ENCODE measurements at places on chromosomes 7 and 10.

GRCh38 chr7:4066206-4066605 lies 615.9 kb upstream of the FOXK1 start:
- DNase-seq, result no peak

DNA sequence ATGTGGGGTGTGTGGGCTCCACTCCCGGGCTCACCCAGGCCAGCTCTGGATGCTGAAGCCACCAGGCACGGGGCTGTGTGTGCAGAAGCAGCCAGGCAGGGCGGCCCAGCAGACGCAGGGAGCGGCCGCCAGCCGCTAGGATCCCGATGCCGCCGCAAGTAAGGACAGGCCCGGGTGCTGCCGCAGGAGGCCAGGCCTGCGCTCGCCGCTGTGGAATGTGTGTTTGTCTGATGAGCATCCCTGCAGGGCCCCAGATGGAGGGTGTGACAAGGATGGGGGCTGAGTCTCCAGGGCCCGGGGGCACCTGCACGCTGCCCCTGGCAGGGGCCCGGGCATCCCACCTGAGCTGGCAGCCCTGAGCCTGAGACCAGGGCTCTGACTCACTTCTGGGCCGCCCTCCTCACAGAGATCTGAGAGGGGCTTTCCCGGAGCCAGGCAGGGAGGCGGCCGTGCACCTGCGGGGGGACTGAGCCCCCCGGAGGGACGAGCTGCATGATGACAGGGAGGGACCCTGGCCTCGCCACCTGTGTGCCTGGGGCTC lies 101.5 kb downstream of the FOXL3 start:
- peak; percentile 91 for DNase-seq

DNA sequence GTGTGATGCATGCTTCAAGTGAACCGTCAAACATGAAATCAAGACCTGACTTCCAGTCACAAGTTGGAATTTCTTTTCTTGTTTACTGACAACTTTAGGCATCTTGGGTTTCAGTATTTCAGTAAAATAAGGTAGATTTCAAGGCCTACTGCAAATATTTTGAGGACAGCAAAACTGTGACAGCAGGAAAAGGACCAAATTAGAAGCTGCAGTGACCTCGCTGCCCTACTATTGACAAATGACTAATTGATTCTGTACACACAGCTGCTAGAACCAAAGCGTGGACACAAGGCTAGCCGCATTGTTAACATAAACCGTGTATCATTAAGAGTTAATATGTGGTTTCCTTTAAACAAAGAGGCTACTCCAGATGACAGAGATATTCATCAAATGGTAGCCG lies 105.7 kb upstream of the SEC61G start:
- DNase-seq, result no peak

DNA sequence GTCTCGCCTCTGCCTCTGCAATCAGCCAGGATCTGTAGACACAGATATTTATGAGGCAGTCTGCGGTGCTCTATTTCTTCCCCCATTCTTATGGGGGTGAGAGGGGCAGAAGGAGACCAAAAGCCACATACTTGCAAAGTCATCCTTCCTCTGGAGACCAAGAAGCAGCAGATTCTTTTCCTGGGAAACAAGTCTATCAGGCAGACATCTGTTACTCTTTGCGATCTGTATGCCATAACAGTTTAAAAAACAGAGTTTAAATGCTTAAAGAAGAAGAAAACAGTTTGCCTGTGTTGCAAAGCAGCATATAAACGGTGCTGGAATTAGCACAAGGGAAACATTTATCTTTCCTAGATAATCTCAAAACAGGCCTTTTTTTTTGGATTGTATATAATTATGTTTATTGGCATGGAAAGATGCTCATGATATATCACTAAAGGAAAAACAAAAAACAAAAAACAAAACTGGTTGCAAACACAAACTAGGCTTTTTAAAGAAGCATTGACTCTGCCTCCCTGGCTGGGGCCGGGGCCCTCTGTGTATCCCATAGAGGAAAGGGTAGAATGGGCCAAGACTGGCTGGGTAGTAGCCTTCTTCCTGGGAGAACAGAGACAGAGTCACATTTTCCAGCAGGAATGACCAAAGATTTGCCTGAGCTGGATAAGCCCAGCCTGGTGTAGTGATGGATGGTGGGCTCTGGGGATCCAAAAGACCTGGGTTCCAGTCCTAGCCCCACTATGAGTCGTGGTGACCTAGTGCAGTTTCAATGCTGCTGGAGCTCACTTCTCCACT lies 50.4 kb downstream of the RGS10 start:
- DNase-seq, result no peak

- DNase-seq, result no peak
These were observed 114.5 kb downstream of the CACNB2 start for GRCh38 chr10:18254692-18255091.

DNA sequence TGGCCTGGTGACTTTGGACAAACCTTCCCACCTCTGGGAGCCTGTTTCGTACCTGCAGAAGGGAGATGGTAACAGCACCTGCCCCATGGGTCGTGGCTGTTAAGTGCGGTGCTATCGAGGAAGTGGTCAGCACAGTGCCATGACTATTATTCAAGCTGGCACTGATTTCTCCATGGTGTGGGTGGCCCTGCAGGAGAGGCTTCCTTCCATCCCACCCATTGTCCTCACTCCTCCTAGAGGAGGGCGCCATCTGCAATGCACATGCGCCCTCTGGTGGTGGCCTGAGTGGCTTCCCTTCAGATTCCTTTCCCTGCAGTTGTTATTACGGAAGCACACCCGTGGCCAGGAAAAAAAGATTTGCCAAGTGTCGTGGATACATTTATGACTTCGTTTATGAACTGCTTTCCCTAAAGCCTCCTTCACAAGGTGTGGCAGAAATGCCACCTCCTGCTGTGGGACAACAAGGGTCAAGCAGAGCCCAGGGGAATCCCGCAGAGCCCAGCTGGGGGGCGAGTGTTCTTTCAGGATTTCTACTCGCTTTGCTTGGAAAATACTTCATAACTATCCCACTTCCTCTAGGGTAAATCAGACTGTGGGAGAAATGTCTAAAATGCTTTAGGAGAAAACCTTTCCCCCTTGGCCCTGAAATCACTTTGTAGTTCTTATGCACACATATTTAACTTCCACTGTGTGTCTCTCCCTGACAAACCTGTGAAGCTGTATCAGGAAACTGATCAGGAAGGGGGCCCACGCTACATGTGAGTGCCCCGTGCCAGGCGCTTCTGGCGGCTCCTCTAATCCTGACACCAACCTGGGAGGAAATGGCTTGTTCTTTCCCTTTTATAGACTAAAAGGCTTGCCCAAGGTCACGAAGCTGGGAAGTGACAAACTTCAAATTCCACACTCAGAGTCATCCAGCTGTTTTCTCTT lies 98.0 kb upstream of the ANLN start:
- DNase-seq, result peak; percentile 80

- no peak for DNase-seq
These were observed 11.3 kb upstream of the NOBOX start for GRCh38 chr7:144414815-144415214.

GRCh38 chr7:54701982-54702381 lies 57.0 kb downstream of the SEC61G start:
- DNase-seq, result no peak

DNA sequence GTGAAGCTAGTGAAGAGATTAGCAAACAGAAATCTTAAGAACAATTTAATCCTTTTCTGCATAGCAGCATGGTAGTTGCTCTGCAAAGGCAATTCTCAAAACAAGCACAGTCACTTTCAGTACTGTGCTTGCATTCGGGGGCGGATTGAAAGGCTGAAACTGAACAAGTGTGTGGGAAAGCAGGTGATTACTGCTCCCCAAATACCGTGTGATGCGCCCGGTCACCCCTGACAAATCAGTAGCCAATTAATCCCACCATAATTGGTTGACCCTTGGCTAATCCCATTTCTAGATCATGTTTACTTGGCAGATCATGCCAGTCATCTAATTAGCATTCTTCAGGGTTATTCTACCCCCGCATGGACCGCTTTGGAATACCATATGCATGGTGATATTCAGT lies 76.5 kb upstream of the ADRB1 start:
- DNase-seq, result no peak

GRCh38 chr10:130047336-130047735 lies 63.3 kb downstream of the C10orf143 start:
- no peak for DNase-seq
